ENCODE measurements at places on chromosomes 12 and 14.

DNA sequence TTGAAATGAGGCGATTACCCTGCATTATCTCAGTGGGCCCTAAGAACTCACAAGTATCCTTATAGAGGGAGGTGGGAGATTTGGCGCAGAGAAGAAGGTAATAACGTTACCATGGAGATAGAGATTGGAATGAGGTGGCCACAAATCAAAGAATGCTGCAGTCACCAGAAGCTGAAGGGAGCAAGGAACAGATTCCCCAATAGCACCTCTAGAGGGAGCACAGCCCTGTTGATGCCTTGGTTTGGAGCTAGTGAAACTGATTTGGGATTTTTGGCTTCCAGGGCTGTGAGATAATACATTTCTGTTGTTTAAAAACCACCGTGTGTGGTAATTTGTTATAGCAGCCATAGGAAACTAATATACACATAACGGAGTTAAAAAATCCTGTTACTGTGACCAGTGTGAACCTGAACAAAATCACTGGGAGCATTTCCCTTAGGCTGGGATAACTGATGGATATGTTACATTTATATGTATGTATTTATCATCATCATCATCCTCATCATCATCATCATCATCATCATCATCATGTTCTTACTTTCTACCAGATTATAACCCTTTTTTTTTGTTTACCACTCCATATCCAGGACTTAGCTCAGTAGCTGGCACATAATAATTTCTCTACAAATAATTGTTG is 100.3 kb downstream of the LIN7A start:
- peak; percentile 28 for DNase-seq

DNA sequence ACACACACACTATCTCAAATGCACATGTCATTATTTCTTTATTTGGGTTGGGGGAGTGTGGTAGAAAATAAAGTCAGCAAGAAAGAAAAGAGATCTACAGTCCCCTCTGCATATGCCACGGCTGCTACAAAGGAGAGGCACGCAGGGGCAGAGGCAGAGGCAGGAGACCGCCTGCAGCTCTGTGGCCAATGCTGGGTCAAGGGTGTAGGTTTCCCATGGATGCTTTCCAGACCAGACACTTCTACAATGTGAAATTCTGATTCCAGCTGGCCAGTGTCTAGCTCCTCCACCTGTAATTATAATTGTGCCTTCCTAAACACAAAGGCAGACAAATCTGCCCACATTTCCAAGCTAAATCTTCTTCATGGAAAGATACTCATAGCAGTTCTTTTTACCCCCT is 19.2 kb downstream of the VPS37B start:
- no peak for DNase-seq

DNA sequence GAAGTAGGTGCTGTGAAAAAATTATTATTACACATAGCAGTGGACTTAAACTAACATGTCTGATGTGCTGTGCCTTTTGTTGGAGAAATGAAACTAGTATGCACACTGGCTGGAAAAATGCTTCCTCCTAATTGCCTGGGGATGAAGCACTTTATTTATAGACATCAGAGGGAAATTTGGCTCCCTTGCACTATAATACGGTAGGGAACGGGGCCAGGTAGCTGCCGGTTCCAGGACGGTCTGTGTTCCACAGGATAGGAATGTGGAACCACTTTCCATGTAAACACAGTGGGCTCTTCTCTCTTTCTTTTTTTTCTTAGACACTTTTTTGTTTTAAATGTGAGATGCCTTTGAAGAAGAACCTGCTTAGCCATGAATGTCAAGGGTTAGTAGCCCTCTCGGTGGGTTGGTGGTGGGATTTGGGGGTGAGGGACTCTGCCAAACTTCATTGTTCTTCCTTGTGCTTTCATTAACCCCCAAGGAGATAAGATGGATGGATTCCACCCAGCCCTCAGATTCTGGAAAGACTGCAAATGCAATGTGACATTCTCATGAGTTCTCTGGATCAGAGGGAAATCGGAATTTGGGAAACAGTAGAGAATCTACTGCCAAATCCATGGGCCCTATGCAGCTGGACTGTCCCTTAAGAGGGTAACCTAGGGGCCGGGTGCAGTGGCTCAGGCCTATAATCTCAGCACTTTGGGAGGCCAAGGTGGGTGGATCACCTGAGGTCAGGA is 58.0 kb upstream of the GSC start:
- DNase-seq: no peak

DNA sequence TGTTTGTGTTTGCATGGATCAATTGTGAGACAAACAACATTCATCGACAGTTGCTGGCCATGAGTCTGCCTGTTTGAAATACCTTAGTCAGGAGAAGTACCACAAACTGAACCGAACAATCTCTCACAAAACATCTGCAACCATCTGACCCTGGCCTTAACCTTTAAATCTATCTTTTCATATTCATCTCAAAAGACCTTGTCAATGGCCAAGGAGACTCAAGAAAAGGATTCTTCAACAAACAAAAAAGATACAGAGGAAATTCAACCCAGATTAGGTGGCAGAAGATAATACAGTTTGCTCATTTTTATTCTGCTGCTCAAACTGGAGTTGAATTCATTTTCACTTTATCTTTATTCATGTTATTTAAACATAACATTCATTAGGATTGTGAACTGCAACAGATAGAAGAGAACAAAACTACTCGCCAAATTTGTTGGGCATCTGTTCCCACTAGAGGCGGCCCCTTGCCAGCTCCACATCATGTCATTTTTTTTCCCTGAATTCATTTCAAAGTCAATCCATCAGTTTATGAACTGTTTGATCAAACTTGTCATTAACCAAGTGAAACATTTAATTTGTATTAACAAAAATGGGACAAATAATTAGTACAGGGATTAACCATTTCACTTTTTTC is 152.3 kb upstream of the OTX2 start:
- DNase-seq: no peak

DNA sequence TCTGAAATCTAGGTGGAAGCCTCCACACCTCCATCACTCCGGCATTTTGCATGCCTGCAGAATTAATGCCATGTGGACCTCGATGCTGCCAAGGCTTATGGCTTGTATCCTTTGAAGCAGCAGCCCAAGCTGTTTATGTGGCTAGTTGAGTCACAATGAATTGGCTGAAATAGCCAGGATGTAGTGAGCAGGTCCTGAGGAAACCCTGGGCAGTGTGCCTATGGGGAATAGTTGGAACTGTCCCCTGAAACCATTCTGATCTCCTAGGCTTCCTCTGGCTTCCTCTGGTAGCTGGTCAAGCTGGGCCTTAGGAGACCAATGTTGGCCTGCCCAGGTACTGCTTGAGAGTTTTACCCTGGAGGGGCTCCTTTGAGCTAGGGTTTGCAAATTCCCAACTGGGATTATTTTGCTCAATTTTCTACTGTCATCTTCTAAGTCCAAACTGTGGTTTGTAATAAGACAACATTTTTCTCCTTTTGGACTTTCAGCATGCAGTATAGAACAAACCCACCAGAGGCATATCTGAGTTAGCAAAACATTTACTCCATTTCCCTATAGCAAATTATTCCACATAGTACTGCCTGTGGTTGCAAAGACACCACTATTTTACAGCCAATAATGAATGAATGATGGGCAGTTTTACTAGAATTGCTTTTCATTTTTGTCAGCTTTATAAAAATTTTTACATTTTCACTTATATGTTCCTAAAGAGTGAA is 85.1 kb upstream of the AMIGO2 start:
- DNase-seq: no peak

DNA sequence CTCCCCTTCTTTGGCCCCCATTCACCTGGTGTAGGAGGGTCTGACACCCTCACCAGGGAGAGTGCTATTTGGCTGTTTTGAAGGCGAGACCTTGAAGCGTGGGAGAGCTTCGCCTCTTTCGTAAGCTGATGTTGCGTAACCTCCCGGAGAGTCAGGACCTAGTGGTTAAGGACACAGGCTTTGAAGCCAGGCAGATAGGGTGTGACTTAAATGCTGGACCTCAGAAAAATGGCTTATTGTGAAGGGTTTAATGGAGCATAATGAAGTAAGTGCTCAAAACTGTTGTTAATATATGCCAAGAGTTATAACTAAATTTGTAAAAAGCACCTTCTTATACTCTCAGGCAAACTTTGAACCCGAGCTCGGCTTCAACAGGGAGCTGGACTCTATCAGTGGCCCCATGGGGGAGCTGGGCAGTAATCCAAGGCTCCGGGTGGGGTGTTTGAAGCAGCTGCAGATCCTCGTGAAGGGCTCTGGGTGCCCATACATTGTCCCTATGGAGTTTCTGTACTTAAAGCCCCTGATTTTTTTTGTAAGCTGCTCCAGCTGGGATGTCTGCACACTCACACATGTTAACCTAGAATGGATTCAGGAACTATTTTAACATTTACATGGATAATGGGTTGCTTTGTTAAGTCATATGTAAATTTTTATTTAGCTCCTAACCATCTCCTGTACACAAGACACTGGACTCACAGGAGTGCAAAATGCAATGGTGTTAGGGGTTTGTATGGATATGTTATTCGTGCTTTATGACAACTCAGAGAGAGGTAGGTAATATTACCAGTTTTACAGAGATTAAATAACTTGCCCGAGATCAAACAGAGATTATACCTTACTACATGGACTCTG is 26.0 kb downstream of the PPFIBP1 start:
- peak; percentile 66 for DNase-seq

DNA sequence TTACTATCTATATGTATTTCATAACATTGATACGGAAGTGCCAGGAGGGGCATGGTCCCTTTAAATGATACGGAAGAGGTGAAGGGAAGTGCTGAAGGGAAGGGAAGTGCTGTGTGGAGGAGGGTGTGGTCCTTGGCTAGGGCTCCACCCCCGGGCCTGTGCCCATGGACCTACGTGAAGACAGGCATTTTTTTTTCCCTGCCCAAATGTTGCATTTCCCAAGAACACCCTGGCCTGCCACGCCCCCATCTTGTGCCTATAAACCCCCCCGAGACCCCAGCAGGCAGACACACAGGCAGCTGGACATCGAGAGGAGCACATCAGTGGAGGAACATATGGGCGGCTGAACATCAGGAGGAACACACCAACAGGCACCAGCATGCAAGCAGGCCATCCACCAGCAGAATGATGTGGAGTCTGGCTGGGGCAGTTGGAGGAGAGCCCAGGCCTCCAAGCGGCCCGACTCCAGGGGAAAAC is 134.1 kb downstream of the SLC41A2 start:
- no peak for DNase-seq

- no peak for DNase-seq
These were observed 64.8 kb upstream of the OVCH1 start for GRCh38 chr12:29562110-29562804.

DNA sequence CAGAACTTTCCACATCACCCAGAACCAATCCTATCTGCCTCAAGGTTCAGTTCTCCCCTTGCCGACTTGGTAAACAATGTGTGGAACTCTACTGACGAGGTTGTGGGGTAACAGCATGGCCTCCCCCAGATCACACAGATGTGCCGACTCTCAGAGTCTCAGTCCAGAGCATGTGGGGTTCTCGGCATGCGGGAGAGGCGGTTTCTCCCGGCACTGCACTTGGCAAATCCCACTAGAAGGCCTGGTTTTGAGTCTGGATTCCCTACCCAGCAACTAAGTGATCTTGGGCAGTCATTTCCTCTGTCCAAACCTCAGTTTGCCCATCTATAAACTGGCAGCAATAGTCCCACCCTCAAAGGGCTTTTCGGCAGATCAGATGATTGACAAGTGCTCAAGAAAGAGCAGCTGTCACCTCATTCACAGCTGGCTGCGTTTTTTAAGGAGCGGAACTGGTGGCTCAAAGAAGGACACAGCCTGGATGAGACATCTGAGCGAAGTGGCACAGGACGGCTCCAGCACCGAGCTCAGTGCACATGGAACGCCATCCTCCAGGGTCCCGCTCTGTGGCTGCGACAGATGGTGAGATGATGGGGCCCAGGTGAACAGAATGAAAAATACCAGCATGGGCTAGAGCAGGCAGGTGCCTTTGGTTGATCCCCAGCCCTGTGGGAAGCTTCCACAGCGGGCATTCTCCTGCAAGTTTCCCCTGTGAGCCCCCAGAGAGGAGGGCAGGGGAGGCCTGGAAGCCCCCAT is 7.3 kb downstream of the TESC start:
- no peak for DNase-seq

- peak; percentile 28 for DNase-seq
These were observed 426.5 kb upstream of the OR4E1 start for GRCh38 chr14:22099942-22100763.

DNA sequence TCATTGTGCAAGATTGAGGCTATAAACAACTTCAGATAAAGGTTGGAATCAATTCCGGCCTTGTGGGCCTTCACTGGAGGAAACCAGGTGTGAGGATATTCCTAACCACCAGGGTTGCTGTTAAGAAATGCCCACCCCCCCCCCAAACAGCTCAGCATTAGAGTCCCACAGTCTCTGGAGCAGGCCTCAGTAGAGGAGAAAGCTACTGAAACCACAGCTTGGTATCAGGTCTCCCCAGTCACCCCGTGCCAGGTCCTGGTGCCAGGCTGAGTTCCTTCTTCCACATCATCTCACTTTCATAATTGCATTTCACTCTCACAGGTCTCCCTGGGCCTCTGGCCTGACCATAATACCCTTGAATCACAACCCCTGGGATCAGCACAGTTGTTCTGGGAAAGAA is 12.5 kb downstream of the GALNT6 start:
- no peak for DNase-seq

DNA sequence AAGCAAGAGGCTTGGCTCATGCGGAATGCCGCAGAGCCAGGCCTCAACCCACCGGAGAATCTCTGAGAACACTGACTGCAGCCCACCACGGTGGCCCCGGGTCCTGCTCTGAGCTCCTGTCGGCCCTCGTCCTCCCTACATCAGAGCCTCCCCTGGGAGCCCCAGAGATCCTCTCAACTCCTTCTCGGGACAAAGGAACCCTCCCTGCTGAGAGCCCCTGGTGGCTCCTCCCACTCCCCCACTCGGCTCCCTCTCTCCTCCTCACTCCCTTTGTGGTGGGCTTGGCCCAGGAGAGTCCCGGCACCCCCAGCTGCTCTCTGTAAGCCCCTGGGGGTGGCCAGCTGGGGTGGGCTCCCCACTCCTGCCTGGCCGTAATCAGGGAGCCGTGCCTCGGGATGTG is 11.1 kb upstream of the INF2 start:
- DNase-seq: no peak

DNA sequence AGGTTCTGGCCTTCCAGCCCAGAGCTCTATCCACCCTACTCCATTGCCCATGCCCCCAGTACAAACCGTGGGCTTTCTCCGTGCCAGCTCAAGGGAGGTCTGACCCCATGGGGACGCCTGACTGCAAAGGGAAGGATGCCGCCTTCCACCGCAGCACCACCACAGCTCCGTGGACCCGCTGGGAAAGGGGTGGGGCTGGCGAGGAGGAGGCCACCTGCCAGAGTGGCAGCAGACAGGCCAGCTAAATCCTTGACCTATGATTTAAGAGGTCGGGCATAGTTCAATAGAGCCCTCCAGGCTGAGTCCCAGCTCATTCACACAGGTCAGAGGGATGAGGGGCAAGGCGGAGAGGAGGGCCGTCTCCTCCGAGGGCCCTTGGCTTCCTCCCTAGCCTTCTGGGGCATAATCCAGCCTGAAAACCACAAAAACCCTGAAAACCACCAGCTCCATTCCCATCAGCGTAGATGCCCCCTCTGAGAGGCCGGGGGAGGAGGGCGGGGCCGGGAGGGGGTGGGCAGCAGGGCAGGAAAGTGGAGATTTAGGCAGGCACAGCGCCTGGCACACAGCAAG is 14.9 kb upstream of the FIGNL2 start:
- no peak for DNase-seq
